K562 (cell line): ENCODE measurements at places on chromosomes 6 and 20.

- no peak for DNase-seq
These were observed 4.2 kb upstream of the TENT5A start for GRCh38 chr6:81756690-81757089.

DNA sequence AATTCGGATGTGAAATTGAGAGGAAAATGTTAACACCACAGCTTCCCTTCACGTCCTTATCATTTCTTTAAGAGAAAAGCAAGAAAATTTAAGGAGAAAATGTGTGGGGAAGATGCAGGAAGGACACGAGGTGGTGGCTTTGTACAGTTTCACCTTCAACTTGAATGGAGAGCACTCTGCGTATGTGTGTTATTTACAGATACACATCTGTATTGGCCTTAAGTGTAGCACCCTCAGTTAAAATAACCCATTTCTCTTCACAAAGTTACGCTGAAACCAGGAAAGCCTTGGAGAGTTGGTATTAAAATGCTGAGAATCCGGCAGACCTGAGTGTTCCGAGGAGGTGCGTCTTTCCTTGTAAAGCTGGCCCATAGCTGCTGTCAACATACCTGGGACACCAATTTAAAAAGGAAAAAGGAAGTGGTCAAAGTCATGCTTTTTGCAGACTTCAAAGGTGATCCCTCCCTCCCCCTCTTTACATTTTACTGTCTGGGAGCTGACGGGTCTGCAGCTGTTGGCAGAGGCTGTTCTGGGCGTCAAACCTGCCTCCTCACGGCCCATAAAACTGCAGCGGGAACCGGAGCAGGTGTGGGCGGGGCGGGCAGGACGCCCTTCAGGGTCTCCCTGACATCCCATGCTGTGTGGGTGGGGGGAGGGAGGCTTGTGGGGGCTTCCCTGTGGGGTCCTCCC lies 61.3 kb upstream of the TBXT start:
- DNase-seq, result no peak

GRCh38 chr6:75124983-75125382 lies 80.9 kb downstream of the COL12A1 start:
- no peak for DNase-seq

- DNase-seq, result no peak
These were observed 20.4 kb downstream of the RAB44 start for GRCh38 chr6:36717871-36718540.

DNA sequence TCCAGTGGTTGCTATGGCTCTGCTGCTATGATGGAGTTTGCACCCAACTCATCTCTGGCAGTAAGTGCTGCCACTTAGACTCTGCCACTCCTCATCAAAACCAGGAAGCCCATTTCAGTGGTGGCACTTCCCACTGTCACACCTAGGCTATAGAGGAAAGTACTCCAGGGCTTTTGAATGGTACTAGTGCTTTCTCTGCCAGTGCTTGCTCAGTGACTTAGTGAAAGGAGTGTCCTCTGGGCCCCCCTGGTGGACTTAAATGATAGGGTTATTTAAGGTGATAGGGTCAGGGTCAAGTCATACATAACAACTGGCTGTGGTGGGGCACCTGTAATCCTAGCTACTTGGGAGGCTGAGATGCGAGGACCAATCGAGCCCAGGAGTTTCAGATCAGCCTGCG lies 22.8 kb downstream of the FITM2 start:
- peak; percentile 29 for DNase-seq

DNA sequence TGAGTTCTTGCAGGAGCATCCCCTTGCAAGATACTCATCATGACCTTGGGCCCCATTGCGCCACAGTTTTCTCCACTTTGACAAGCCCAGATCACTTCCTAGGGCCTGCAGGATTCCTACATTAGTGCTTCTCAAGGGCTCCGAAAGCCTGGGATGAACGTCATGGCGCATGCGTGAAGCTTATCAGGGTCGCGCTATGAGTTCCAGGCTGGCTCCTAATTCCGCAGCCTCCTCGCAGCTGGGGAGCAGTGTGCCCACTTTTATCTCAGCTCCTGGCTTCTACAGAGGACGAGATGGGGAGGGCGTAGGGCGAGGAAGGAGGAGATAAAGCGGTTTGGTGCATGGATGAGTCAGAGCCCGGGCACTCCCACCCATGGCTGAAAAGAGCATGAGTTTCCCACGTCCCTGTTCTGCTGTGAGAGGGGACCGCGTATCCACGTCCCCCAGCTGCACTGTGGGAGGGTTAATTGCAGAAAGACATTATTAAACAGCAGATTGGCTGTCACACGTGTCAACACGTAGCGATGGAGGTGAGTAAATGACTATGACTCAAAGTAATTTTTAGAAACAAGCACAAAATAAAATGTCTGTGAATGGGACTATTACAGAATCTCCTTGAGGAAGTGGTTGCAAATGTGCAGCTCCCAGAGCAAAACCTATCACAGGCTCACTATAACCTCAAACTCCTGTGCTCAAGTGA lies 72.9 kb upstream of the DSP start:
- DNase-seq, result peak; percentile 65

DNA sequence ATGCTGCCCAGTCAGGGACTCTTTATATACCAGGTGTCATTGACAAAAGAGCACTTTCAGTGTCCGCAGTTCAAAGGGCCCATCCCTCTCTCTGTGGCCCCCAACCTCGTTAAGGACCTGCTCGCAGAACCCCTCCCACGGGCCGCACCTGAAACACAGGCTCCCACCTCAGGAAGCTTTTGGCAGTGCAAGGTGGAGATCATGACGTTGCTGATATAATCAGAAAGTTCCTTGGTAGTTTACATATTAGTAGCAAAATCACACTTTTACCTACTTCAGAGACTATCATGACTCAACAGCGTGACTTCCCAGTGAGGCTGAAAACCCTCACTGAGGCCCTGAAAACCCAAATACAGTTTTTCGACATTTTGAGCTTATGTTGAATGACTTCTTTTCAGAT lies 4.1 kb downstream of the TTLL2 start:
- no peak for DNase-seq

GRCh38 chr6:8383584-8383983 lies 51.8 kb downstream of the SLC35B3 start:
- DNase-seq, result no peak

- peak; percentile 49 for DNase-seq
These were observed 4.0 kb upstream of the WRNIP1 start for GRCh38 chr6:2760882-2761842.

- no peak for DNase-seq
These were observed 95.8 kb downstream of the PERP start for GRCh38 chr6:138011413-138011812.

GRCh38 chr6:157066781-157067491 lies 256.4 kb downstream of the TMEM242 start:
- DNase-seq, result no peak

GRCh38 chr6:91420243-91420642 lies 833.4 kb upstream of the MAP3K7 start:
- DNase-seq, result no peak
